Kidney epithelial cell (primary cell): ENCODE measurements at places on chromosomes 5 and 9. TPM values are rescaled to one million over a fixed set of nuclear protein-coding genes. Genes with fewer than 3 reads are reported as not detected.

- peak; percentile 98 for DNase-seq
Observed at GRCh38 chr9:16705111-16705604, 165.3 kb downstream of the BNC2 start.

GRCh38 chr5:34817558-34818351 is 21.2 kb upstream of the TTC23L start:
- no peak for DNase-seq

GRCh38 chr5:160799184-160799583 is 52.8 kb downstream of the ATP10B start:
- no peak for DNase-seq

DNA sequence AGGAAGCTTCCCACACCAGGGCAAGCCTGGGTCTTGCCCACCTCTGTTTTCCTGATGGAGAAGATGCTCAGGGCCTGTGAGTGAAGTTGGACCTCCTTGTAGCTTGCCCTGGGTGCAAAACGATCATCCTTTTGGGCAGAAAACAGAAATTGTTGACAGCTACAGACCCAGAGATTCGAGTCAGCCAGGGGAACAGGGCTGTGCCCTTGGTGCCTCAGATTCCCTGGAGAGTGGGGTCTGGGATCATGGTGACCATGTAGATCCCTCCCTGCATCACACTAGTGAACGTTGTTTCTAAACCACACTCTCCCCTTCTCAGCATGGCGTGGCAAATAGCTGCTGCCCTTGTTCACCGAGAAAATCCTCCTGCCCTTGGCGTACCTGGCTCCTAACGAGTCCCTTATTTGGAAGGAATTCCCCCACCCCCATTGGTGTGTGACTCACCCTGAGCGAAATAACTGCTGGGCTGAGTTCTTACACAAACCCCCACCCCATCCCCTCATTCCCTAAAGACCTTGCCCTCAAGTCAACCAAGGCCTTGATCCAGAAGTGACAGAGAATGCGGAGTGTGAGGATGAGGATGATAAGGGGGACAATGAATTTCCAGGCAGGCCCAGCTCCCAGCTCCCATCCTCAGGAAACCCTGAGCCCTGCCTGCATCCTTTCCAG is 1.1 kb upstream of the DCANP1 start:
- DNase-seq = no peak

- DNase-seq = no peak
Observed at GRCh38 chr5:133981714-133982113, 13.3 kb upstream of the C5orf15 start.

The IQGAP2 gene
- total RNA-seq = 4.0 and 11.7 TPM in 2 replicates

The FBXL7 gene
- total RNA-seq = 4.4 and 5.8 TPM in 2 replicates

The ANKRD31 gene
- total RNA-seq = 0.07 and 0.21 TPM in 2 replicates
